ENCODE measurements at places on chromosomes 13 and 19. TPM values are rescaled to one million over a fixed set of nuclear protein-coding genes. Genes with fewer than 3 reads are reported as not detected.

The MUC16 gene
- under 0.01 TPM for total RNA-seq

The CCDC169 gene
- 0.97 TPM for total RNA-seq

DNA sequence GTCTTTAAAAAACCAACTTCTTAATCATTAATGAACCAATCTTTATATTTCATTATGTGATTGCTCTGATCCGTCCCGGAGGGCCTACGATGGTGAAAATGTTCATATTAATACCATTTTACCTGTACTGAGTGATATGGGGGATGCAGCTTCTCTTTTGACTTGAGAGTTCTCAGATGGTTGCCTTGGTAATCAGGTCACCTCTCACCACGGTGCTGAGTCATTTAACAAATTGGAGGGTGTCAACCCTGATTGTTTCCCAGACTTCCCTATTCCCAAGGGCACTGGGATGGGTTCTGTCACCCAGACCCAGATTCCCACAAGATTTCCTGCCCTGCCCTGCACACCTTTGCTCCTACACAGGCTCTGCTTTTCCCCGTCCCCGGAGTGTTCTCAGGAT is 128.5 kb upstream of the TMTC4 start:
- no peak for DNase-seq

GRCh38 chr13:113400621-113401451 is 36.9 kb upstream of the GRTP1 start:
- DNase-seq, result no peak

GRCh38 chr13:85896516-85897450 is 97.6 kb upstream of the SLITRK6 start:
- peak; percentile 57 for DNase-seq

GRCh38 chr13:94351292-94351990 is 128.0 kb downstream of the DCT start:
- no peak for DNase-seq

The KCNRG gene
- not detected for total RNA-seq

The FRY gene
- total RNA-seq, result 207 TPM

- DNase-seq, result no peak
Observed at GRCh38 chr13:51107996-51108395, 3.1 kb downstream of the C13orf42 start.

The ZNF665 gene
- total RNA-seq, result 3.5 TPM

GRCh38 chr19:504616-505015 is 2.7 kb upstream of the TPGS1 start:
- DNase-seq, result no peak

GRCh38 chr19:42275103-42275502 is 6.1 kb downstream of the CIC start:
- DNase-seq, result no peak

The ADGRE3 gene
- not detected for total RNA-seq

DNA sequence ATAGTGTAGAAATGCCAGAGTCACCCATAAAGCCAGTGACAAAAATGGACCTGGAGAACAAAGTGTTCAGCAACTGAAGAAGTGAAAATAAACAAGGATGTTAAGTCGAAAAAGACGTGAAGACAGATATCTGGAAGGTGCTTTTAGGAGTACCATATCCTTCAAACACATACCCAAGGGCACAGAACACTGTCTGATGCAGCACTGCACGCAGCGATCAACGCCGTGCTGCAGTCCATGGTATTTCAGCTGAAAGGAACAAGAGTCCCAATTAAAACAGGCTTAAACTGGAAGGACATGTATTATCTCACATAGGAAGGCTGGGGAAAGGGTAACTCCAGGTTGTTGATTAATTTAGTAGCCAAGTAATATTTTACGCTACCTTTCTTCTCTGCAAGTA is 108.2 kb downstream of the SGCG start:
- no peak for DNase-seq

DNA sequence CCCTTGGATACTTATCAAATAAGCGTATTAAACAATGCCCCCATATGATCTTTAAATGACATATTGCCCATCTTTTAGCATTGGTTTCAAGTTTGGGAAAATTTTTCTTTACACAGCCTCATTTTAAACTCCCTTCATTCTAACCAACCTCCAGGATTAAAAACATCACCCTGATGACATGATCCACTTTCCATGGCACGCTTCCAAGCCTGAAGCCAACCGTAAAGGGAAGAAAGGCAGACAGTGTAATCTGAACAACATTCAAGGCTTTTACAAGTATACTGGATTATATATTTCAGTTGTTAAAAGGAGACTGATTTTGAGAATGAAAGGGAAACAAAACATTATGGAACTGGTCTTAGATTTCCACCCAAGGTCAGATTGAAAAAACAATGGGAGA is 1721.9 kb downstream of the OLFM4 start:
- DNase-seq, result no peak

DNA sequence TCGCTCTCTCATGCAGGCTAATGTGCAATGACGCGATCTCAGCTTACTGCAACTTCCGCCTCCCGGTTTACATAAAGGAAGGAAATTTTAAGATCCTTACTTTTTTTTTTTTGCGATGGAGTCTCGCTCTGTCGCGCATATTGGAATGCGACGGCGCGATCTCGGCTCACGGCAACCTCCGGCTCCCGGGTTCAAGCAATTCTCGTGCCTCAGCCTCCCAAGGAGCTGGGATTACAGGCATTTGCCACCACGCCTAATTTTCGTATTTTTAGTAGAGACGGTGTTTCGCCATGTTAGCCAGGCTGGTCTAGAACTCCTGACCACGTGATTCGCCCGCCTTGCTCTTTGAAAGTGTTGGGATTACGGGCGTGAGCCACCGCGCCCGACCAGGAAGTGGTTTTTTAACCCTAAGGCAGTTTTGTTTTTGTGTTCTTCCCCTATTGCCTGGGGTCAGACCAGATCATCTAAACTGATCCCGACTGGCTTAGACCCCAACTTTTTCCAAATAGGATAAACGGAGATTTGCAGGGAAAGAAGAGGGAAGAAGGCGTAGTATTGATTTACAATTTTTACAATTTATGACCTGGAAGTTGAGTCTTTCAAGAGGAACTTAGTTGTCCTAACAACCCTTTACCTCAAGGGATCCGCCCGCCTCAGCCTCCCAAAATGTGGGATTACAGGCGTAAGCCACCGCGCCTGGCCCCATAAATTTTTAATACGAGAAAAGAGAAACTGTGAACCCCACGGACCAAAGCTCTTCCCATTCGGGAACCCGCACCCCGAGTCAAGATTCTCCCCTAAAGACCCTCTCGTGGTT is 142.0 kb downstream of the ZNF737 start:
- peak; percentile 86 for DNase-seq

The PABPC3 gene
- 0.23 TPM for total RNA-seq

The ZNF738 gene
- total RNA-seq, result 4.5 TPM

GRCh38 chr13:34419025-34419424 is 523.0 kb upstream of the NBEA start:
- DNase-seq, result no peak

DNA sequence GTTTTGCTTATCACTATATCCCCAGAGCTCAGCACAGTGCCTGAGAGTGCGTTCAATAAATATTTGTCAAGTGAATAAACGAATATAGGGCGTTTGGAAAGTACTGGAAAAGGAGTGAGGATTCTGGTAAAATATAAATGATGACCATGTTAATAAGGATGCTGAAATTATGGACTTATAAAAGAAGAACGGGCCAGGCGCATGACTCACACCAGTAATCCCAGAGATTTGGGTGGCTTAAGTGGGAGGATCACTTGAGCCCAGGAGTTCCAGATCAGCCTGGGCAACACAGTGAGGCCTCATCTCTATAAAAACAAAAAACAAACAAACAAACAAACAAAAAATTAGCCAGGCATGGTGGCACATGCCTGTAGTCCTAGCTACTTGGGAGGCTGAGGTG is 198.1 kb downstream of the VWA8 start:
- DNase-seq, result no peak

DNA sequence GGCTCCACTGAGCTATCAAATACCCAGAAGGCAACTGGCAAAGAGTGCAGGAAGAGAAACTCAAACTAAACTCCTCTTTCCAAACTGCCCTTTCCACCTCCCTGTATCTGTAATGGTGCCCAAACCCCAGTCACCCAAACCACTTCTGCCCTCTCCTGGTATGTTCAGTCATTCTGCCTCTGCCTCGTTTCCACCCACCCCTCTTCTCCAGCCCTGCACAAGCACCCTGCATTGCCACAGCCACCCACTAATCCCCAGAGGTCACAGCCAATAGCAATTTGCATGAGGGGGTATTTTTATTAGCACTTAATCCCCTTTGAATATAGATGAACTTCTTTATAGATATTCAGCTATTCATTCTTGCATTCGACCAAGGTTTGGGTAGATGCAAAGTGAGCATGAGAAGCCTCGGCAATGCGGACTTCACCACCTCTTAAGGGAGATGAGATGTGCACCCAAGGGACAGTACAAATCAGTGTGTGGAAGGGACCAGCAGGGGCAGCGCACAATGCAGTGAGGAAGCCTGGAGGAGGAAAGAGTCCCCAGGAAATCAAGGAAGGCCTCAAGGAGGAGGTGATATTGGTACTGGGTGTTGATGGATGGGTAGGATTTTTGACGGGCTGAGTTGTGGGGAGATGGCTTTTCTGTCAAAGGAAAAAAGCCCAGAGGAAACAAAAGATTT is 12.4 kb downstream of the TMEM272 start:
- DNase-seq, result no peak

DNA sequence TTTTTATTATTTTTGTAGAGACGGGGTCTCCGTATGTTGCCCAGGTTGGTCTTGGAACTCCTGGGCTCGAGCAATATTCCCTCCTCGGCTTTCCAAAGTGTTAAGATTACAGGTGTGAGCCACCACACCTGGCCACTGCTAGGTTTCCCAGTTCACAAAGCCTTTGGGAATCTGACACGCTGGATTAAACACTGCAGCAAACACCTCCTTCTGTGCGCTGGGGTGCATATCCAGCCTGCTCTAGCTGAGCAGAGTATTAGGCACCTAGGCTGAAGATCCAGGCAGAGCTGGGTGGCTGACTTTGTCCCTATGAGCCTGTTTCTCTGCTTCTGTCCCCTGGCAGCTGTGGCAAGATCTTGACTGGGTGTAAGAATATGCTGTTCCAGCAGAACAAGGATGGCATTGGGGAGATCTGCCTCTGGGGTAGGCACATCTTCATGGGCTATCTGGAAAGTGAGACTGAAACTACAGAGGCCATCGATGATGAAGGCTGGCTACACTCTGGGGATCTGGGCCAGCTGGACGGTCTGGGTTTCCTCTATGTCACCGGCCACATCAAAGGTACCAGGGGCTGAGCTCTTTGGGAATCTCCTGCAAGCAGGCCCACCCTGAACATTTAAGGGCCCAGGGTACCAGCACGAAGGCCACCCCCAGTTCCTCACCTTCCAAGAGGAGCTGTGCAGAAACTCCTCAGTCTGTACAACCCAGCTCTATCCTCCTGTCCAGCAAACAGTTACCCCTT is 49.8 kb downstream of the ACSBG2 start:
- peak; percentile 31 for DNase-seq

The FCER2 gene
- 0.71 TPM for total RNA-seq

DNA sequence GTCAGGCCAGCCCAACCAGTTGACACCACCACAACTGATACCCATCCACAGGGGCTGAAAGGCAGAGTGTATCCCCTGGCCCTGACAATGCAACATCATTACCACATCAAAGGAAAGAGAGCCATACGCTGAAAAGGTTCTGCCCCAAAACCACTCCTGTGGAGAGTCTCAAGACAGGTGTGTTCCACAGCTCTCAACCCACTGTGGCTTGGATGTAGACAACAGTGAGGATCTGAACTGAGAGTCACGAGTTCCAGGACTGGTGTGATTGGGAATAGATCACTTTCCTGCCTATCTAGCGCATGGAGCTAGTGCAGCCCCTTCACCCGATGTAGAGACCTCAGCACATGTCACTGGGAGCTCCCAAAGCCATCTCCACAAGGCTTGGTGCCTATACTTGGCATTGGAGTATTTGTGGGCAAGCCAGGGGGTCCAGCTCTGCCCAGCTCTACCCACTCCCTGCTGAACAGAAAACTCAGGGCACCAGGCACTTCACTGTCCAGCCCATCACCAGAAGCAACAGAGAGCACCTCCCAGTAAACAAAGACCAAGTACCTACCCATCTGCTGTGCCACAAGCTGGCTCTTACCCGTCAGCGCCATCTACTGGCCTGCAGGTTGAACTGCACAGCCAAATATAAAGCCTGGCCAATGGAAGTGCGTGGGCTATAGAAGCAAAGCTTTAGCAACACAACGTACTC is 579.5 kb downstream of the UQCRFS1 start:
- no peak for DNase-seq

DNA sequence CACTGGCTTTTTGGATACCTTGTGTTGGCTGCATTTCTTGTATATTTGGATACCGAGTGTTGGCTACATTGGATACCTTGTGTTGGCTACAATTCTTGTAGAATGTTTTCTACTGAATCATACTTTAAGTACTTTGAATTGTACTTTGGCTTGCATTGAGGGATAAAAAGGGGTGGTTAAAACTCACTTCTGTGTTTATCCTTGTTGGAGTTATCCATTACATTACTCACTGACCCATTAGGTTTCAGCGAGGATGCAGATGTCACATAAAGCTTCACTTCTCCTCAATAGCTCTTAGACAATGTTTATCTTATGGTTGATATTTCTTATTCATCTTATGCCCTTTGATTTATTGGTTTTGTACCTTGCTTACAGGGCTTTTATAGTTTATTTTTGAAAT is 43.1 kb downstream of the PDS5B start:
- DNase-seq, result no peak

- no peak for DNase-seq
Observed at GRCh38 chr13:49388091-49388635, 55.7 kb downstream of the CAB39L start.

GRCh38 chr19:8566855-8567254 is 10.4 kb downstream of the MYO1F start:
- no peak for DNase-seq

- DNase-seq, result no peak
Observed at GRCh38 chr19:33259539-33259938, 33.9 kb upstream of the SLC7A10 start.

- peak; percentile 73 for DNase-seq
Observed at GRCh38 chr13:42720113-42720857, 61.1 kb upstream of the FAM216B start.

DNA sequence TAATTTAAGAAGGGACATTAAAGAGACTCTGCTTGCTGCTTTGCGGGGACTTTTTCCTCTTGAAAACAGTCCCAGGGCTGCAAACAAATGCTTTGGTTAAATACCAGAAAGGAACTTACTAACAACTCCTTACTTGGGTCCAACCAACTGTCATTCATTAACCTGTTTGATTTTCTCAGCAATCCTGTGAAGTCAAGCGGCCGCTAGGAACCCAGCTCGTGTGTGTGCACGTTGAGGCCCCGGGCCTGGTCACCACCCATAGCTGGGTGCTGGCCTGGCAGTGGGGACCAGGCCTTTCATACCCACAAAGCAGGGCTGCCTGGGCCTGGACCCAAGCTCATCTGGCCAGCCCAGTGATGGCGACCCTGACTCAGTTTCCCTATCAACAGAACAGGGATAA is 50.7 kb downstream of the C1QTNF9 start:
- no peak for DNase-seq

- no peak for DNase-seq
Observed at GRCh38 chr13:72132075-72132474, 265.1 kb upstream of the DACH1 start.
